ENCODE measurements at places on chromosomes 2 and 18.

DNA sequence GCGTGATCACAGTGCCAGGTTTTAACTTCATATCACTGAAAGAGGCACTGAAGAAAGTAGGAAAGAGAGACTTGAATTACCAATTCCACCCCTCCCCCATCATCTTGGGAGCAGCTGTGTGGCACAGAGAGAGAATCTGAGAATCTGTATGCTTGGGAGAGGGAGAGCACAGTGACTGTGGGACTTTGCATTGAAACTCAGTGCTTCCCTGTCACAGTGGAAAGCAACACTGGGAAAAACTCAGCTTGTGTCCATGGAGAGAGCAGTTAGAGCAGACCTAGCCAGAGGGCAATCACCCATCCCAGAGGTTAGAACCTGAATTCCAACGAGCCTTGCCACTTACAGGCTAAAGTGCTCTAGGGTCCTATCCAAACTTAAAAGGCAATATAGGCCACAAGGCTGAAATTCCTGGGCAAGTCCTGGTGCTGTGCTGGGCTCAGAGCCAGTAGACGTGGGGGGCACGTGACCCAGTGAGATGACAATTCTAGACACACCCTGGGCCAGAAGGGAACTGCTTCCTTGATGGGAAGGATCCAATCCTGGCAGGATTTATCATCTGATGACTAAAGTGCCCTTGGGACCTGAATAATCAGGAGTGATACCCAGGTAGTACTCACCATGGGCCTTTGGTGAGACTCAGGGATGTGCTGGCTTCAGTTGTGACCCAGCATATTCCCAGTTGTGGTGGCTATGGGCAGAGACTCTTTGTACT lies 15.5 kb upstream of the ABCB11 start:
- no peak for DNase-seq

GRCh38 chr2:12005886-12006681 lies 259.7 kb downstream of the LPIN1 start:
- DNase-seq = peak; percentile 34

GRCh38 chr2:28153851-28154250 lies 238.8 kb upstream of the FOSL2 start:
- DNase-seq = no peak

DNA sequence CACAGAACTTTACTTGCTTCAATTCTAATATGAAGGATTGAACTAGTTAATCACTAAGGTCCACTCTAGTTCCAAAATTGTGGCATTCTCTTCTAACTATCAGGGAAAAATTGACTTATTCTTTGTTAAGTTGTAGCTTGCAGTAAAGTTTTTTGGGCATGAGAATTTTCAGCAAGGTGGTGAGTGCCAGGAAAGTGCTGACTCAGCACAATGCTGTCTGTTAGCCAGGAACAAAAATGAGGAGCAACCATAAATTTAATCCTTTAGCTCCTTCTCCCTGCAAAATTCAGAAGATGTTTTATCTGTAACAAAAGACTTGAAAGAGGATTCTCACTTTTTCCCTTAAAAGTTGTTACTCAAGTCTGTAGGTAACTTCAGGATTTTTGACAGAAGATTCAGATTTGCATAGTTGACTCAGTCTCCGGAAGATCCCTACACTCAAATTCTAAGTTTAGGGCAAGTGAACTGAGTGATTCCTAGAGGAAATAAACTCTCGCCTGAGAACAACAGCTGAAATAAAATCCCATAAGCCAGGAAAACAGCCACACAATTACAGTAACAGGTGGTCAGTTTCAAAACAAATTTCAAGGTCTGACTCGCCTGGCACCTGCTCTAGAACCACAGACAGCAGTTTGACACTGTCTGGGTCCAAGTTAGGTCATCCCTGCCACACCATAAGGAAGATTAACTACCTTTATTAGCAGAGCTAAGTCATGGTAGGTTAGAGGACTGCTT lies 20.2 kb upstream of the DARS1 start:
- no peak for DNase-seq

- no peak for DNase-seq
Measured at GRCh38 chr2:99299580-99299979, 1.4 kb downstream of the LYG1 start.

DNA sequence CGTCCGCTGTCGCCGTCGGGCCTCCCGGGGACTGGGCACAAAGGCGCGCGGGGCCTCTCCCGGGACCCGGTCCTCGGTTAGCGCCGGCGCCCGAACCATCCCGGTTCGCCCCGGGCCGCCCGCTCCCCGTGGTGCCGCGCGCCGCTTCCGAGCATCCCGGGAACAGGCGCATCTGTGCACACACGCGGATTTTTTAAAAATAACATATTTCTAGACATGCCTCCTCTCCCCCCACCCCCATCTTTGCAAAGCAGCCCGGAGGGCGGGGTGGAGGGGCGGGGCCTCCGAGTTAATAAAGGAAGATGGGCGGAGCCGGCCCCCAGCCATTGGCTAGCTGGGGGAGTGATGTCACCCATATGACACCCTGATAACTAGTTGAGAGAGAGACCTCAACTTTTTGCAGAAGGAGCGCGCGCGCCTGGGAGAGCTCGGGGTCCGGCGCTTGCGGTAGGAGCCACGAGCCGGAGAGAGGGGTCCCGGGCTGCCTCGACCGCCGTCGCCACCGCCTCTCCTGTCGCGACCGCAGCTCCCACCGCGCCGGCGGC lies at the start of gene SOX11:
TSS of gene SOX11 (plus strand) at position 400 of the 545 bp plus-strand sequence. CDS start 338 bp downstream, outside the sequence.
- DNase-seq = no peak

DNA sequence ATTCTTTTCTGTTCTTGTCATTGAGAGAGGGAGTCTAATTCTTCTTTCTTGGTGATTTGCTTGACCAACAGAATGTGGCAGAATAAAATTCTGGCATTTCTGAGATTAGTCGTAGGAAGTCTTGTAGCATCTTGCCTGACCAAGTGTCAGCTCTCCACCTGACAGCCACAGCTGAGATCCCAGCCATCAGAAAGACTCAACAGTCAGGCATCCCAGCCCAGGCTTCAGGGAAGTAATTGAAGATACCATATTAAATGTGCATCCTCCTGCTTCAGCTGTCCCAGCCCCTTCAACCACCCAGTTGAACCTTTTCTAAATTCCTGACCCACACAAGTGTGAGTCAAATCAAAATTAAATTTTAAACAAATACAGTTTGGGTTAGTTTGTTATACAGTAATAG lies 208.3 kb downstream of the PIK3C3 start:
- no peak for DNase-seq

- no peak for DNase-seq
Measured at GRCh38 chr18:79597176-79597830, 82.3 kb upstream of the CTDP1 start.
